Activated CD4-positive, alpha-beta T cell treated with anti-CD3 and anti-CD28 coated beads for 4 hours (primary cell): ENCODE measurements at places on chromosomes 2 and 18.

DNA sequence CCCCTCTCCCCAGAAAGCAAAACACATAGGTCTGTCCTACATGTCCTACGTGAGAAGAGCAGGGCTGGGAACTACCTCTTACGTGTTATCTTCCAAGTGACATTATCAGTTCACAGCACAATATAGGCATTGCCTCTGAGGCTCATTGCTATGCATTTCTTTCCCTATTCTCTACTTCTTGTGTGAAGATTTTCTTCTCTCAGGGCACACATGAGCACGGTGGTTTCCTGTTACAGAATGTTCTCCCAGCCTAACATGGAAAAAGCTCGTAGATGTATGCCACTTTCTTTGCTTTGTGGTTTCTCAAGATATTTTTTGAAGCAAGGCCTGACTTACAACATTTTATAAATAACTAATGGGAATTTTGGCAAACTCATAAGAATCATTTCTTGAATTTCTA lies 19.4 kb upstream of the DSC3 start:
- DNase-seq: no peak

DNA sequence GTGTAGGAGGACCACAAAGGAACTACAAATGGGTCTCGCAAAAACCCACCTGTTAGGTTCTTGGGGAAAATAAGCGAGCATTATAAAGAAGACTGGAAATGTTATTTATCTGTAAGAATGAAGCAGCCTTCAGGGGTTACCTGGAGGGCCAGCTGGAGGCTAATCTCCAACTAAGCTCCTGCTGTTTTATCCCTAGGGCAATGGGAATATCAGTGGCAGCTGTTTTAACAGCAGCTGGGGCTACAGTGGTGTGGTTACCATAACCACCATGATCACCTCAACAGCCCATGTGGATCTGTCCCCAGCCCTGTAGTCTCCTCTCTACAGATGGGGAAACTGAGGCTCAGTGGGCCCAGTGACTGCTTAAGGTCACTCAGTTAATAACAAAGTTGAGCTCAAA lies 108.1 kb downstream of the FTCDNL1 start:
- DNase-seq: no peak

DNA sequence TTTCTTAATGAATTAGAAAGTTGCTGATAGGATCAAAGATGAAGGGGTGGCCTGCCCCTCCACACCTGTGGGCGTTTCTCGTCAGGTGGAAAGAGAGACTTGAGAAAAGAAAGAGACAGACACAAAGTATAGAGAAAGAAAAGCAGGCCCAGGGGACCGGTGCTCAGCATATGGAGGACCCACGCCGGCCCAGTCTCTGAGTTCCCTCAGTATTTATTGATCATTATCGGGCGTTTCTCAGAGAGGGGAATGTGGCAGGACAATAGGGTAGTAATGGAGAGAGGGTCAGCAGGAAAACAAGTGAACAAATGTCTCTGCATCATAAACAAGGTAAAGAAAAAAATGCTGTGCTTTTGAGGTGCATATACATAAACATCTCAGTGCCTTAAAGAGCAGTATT lies 144.3 kb downstream of the CCDC102B start:
- DNase-seq: no peak

- no peak for DNase-seq
Measured at GRCh38 chr18:48996901-48997463, 46.2 kb upstream of the SMAD7 start.

- DNase-seq: no peak
Measured at GRCh38 chr2:23746141-23746863, 180.6 kb downstream of the ATAD2B start.
